RKO (cell line): ENCODE measurements at places on chromosomes 3 and 15.

DNA sequence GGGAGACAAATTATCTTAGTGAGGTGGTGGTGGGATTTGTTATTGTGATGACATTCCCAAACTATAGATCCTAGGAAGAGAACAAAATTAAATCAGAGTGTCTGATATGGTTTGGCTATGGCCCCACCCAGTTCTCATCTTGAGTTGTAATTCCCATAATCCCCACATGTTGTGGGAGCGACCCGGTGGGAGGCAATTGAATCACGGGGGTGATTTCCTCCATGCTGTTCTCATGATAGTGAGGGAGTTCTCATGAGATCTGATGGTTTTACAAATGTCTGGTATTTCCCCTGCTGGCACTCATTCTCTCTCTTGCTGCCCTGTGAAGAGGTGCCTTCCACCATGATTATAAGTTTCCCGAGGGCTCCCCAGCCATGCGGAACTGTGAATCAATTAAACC lies 62.0 kb downstream of the RPL22L1 start:
- no peak for DNase-seq

- peak; percentile 78 for DNase-seq
Measured at GRCh38 chr15:25501828-25502446, 63.1 kb upstream of the UBE3A start.

GRCh38 chr15:57758560-57758959 lies 52.0 kb downstream of the POLR2M start:
- no peak for DNase-seq

- DNase-seq, result no peak
Measured at GRCh38 chr3:12327021-12327420, 38.2 kb downstream of the PPARG start.

DNA sequence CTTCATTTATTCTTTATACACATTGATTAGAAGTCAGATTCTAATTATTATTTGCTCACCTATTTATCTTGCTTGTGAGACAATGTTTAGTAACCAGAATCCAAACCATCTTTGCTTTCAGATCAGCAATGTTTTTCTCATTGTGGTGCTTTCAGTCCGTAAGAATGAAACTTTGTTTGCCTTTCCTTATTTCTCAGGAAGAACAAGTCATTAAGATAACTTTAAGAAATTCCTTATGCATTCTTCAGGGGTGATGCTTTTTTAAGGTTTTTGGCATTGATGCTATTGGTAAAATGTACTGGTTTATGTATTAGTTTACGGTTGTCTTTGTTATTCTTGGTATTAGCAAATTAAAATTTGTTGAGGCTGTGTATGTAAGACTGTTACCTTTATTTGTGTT lies 120.8 kb upstream of the POU1F1 start:
- DNase-seq, result no peak

DNA sequence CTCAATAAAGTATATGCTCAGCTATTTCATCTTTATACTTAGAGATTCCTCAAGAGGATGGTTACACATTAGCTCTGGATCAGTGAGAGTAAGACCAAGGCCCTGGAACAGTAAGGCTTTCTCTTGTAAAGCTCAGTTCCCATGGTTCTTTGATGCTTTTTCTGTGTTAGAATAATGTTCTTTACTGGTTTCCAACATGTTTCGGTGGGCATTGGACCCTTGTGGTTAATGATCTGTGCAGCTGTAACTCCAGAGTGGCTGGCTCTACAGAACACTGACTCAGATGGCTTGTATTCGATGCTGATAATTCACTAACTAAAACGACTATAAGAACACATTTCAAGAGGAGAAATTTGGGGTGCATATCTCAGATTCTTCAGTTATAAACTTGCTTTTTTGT lies 114.7 kb downstream of the AKAP13 start:
- DNase-seq, result no peak

GRCh38 chr3:46715507-46716175 lies 2.0 kb downstream of the PRSS50 start:
- DNase-seq, result no peak

DNA sequence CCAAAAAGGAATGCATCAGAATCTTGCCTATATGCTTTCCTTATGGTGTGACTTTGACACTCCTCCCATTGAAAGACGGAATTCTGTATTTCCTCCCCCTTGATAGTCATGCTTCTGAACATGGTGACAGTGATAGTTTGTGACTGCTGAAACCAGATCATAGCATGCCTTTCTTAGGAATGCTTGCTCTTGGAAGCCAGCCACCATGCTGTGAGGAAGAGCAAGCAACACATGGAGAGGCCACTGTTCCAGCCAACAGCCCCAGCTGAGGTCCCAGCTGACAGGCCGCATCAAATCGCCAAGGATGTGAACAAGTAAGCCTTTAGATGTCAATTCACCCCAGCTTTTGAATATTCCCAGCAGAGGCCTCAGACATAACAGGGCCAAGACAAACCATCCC lies 100.1 kb downstream of the IGF2BP2 start:
- DNase-seq, result no peak

DNA sequence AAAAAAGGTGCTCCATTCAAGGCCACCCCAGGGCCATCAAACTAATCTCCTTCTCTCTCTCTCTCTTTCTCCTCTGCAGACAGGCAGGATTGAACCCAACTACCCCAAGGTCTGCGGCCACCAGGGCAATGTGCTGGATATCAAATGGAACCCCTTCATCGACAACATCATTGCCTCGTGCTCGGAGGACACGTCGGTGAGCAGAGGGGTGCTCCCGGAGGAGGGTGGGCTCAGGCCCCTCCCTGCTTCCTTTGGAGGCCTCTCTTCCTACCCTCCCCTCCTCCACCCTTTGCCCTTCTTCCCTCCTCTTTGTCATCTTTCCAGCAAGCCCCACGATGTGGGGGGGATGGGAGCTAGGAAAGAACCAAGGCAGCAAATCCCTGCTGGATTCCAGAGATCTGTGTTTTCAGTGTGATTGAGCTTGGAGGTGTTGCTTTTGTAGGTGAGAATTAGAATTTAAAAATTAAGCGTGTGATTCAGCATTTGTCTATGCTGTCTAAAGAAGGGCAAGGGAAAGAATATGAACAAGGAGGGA lies 116.3 kb downstream of the CORO2B start:
- no peak for DNase-seq

DNA sequence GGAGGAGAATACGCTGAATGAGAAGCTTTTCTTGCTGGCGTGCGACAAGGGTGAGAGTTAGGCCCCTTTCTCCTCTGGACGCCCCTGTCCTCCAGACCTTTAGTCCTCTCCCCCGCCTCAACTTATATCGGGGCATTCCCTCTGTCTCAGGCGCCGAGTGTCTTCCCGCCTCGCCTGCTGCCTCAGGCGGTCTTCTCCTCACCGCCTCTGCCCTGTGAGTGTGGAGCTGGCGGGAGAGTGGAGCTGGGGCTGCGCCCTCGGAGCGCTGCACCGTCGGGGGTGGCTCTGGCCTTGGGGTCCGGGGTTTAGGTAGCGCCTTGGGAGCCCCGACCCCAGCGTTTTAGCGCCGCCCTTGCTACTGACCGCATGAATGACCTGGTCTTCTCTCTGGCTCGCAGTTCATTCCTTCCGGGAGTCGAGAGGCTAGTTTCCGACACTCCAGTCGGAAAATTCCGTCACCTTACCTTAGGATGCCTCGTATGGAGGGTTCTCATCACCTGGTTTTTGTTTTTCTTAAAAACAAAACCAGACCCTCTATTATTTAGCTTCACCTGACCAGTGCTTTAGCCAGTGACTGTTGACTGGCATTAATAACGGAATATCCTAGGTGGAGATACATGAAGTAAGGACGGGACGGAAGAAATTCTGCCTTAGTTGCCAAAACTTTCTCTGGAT lies 985 bp downstream of the TRPC1 start:
- DNase-seq, result no peak

GRCh38 chr3:97885931-97886824 lies 64.4 kb downstream of the CRYBG3 start:
- DNase-seq, result no peak

GRCh38 chr15:87154761-87155160 lies 1075.1 kb downstream of the AGBL1 start:
- no peak for DNase-seq

DNA sequence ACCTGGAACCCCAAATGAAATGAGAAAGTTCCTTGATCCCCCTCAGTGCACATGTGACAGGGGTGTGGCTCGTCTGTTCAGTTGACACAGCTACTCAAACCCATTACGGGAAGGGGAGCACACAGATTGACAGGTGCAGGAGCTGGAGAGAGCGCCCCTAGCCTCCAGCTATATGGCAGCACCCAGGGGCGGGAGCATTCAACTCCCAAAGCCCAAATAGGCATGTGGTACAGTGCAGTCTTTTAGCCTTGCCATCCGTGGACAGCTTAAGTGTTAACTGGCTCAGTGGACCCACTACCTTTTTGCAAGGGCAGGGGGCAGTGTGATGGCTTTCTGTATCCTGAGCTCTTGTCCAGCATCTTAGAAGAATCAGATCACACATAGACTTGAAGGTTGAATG lies 1374.2 kb upstream of the ALCAM start:
- DNase-seq, result no peak

DNA sequence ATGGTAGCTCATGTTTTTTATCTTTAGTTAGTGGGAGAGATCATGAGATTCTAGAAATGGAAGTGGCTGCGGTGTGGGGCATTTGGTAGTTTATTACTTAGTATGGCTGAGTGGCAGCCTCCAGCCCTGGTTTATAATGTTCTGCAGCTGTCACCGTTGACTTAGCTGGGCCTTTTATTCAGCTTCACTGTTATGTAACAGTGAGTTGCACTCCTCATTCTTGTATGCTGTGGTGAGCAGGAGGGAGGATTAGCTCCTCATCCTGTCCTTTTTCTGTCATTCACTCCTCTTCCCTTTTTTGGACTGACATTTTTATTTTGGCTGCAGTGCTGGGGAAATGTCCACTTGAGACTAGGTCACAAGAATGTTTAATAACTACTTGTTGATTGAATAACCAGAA lies 29.5 kb downstream of the RAD54L2 start:
- DNase-seq, result no peak

GRCh38 chr3:167228135-167228534 lies 152.0 kb downstream of the ZBBX start:
- peak; percentile 82 for DNase-seq

DNA sequence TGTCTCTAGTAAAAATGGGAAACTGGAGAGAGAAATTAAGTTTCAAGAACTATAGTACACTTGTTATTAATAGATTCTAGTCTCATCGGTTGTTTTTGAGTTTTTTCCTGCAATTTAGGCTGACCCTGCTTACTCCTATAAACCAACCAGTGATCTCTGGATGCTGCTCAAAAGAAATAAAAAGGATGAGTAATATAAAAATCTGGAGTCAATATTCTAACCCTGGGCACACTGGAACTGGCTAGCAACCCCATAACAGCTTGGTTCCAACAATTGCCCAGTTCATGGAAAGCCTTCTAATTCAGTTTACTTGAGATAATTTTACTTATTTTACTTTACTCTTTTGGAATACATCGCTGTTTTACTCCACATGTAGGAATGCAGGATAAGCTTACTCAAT lies 211.6 kb downstream of the GBE1 start:
- DNase-seq, result no peak
